RPMI8226 (cell line): ENCODE measurements at places on chromosomes 6 and 20.

DNA sequence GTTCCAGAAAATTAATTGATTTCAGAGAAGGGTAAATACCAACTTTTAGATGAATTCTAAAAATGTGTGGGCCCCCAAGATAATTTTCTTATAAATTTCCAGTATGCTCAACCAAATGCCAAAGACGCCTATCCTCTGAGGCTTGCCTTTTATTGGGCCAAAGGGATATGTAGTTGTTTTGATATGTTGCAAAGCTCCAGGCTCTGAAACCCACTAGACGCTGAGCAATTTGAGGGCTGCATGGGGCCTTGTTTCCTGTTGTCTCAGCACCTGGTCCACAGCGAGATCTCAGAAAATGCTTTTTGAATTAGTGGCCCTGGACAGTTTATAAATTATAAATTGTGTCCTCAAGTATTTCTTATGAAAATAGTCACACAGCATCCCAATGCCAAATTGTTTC lies 397.2 kb downstream of the SAMD5 start:
- DNase-seq = no peak

- no peak for DNase-seq
Measured at GRCh38 chr6:5046430-5046829, 38.7 kb upstream of the PPP1R3G start.

- DNase-seq = no peak
Measured at GRCh38 chr6:25237579-25237978, 41.6 kb upstream of the CARMIL1 start.

- DNase-seq = no peak
Measured at GRCh38 chr6:37006793-37007339, 1.4 kb downstream of the FGD2 start.

GRCh38 chr6:133502441-133503335 lies 261.5 kb downstream of the EYA4 start:
- DNase-seq = no peak

DNA sequence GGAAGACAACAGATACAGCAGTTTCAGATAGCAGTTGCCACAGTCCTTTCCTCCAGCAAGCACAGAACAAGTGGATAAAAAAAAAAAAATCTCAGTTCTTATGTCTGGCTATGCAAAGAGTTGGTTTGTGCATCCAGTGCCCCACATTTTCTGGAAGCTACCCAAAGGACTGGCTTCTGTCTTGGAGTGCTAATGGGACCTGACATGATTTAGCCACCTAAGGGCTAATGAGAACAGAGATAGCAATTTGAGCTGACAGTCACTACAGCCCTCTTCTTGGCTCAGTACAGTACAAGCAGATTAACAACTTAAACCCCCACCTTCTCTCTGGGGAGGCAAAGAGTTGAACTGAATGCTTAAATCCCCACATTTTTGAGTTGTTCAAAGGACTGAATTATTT lies 976.8 kb downstream of the TBC1D32 start:
- DNase-seq = no peak

DNA sequence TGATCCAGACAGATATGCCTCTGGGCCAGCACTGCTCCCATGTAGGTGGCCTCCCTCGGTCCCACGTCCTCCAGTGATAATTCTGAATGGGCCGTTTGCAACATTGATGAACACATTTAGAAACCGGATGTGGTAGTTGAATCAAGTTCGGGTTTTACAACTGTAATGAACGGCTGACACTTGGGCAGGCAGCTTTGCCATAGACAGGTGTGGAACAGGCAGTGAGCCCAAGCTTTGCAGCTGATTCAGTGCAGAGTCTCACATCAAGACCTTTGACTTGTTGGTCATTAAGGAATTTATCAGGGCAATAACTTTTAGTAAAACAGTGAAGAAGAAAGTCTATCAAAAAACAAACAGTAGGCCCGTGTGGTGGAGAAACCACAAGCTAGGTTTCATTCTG lies 466.6 kb upstream of the AGPAT4 start:
- peak; percentile 13 for DNase-seq

GRCh38 chr6:149852180-149852579 lies 12.0 kb downstream of the LRP11 start:
- peak; percentile 29 for DNase-seq

DNA sequence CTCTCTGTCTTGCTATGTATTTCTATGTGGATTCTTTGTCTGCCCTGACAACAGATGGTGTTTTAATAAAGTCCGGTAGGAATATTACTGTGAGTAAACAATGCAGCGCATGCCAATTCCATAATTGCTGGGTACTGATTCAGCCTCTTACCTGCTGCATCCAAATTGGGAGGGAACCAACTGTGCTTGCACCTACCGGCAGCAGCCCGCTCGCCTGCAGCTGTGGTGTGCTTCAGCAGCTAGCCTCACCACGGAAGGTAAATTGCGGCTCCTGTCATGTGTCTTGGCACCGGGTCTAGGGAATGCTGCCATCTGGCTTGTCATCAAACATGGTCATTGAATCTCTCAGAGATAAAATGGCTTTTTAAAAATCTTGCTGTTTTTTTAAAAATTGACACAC lies 704.8 kb upstream of the SLC35B3 start:
- peak; percentile 33 for DNase-seq

GRCh38 chr6:156250593-156250992 lies 526.6 kb upstream of the ARID1B start:
- DNase-seq = no peak

DNA sequence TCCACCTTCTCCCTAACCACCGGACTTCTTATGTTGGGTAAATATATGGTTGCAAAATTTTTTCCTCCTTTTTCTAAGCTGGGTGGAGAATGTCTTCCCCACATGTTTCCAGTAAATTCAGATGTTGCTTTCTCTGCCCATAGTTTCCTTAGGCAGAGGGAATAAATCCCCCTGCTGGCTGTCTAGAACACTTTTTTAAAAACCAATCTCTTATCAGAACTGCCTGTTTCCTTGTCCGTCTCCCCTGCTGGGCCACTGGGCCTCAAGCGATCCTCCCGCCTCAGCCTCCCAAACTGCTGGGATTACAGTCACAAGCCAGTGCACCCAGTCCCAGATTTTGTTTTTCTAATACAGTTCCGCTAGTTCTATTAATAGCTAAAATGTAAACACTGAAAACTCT lies 9.9 kb upstream of the WFDC2 start:
- no peak for DNase-seq

- DNase-seq = no peak
Measured at GRCh38 chr20:59412181-59412580, 111.8 kb downstream of the EDN3 start.

DNA sequence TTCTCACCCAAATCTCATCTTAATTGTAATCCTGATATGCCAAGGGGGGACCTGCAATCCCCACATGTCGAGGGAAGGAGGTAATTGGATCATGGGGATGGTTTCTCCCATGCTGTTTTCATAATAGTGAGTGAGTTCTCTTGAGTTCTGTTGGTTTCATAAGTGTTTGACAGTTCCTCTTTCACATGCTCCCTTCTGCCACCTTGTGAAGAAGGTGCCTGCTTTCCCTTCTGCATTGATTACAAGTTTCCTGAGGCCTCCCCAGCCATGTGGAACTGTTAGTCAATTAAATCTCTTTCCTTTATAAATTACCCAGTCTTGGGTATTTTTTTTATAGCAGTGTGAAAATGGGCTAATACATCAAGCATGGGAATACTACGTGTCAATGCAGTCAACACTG lies 925.0 kb upstream of the MAN1A1 start:
- no peak for DNase-seq

- no peak for DNase-seq
Measured at GRCh38 chr20:21272279-21272678, 30.9 kb upstream of the XRN2 start.

- peak; percentile 17 for DNase-seq
Measured at GRCh38 chr6:71043902-71044301, 87.0 kb upstream of the B3GAT2 start.

DNA sequence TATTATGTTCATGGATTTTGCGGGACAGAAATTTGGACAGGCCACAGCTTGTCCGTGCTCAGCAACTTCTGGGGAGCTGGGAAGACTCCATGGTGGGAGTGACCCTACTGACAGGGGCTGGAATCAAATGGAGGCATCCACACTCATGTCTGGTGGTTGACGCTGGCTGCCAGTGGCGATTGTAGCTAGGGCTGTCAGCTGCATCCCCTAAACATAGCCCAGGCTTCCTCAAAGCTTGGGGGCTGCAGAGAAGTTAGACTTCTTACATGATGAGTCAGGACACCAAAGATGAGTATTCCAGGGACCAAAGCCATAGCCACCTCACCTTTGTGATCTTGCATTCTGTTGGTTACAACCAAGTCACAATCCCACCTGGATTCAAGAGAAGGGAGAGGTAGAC lies 18.4 kb upstream of the FAM50B start:
- no peak for DNase-seq

DNA sequence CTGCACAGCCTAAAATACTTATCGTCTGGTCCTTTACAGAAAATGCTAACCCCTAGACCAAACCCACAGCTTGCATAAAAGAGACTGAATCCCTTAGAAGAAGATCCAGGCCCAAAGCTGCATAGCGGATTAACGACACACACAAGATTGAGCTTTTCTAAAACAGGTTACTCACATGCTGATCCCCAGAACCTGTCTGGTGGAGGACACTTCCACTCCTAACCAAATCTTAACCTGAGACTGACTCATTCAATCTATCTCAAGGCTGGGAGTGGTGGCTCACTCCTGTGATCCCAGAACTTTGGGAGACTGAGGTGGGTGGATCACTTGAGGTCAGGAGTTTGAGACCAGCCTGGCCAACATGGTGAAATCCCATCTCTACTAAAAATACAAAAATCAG lies 2.8 kb upstream of the SLPI start:
- no peak for DNase-seq

GRCh38 chr6:45479834-45480751 lies 102.4 kb upstream of the SUPT3H start:
- DNase-seq = peak; percentile 56

DNA sequence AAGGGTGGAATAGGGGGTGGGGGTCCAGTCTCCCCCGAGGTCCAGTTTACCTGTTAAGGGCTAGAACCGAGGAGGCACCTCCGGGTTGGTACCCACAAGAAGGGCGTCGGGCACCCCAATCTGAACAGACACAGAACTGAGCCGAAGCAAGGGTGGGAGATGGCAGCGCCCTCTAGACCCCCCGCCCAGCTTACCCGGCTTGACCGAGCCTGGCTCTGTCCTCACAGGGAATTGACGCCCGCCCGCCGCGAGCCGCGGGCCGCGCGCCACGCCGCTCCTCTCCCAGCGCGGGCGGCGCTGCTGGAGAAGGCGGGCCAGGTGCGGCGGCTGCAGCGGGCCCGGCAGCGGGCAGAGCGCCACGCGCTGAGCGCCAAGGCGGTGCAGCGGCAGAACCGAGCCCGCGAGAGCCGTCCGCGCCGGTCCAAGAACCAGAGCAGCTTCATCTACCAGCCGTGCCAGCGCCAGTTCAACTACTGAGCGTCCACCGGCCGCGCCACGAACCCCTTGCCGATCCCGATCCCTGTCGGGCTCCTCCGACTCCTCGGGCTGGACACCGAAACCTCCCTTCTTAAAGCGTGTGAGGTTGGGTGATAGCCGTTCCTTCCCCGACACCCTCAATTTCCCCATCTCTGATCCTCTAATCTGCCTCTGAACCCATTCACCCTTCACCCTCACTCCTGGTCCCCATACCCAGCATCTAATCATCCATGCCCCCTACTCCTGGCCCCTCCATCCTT lies 5.9 kb downstream of the TP53INP2 start:
- peak; percentile 89 for DNase-seq

GRCh38 chr6:12483712-12484111 lies 193.6 kb downstream of the EDN1 start:
- peak; percentile 61 for DNase-seq

GRCh38 chr20:58584881-58585752 lies 66.0 kb upstream of the STX16 start:
- no peak for DNase-seq

DNA sequence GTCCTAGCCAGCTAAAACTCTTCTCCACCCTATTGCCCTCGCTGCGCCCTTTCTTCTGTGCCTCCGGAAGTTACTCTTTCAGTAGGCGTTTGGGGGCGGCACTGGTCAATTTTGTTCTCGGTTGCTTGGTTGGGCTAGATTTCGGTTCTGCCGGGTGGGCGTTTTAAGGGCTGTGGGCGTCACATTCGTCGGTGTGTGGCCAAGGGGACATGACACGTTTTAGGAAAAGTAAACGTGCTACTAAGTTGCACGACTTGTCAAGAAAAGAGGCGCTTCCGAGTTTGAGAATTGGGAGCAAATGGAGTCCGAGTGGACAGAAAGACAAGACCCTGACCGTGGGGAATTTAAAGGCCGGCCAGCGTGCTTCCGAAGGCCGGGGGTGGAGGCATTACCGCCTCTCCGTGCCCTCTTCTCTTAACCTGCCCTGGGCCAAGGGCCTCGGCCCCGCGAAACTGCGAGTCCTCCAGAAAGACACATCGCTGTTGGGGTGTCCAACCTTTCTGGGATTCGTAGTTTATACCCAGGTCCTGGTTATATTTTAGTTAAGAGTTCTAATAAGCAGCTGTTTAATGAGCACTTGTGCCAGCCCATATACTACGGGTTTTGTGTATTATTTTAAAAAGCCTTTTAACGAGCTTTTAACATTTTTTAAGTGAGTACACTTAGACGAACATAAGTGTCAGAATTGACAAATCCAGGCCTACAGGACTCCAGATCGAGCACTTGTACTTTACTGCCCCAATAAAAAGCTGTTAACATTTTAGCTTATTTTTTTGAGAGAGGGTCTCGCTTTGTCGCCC lies 664 bp upstream of the BAG6 start:
- peak; percentile 93 for DNase-seq
